ENCODE measurements at places on chromosomes 11 and 22. TPM values are rescaled to one million over a fixed set of nuclear protein-coding genes. Genes with fewer than 3 reads are reported as not detected.

DNA sequence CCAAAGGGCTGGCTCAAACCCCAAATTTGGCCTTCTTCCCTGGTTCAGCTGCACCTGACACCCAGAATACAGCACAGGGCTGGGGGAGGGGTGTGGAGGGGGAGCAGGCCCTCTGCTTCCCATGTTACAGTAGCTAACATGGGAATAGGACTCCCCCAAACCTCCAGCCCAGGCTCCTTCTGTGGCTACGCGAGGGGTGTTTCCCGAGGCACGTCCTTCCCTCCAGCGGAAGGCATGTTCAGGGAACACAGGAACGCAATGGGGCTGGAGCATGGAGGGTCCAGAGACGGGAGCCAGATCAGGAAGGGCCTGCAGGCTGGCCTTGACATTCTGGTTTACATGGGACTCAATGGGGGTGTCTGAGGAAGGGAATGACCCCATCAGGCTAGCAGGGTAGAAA lies 11.8 kb upstream of the IGLL1 start:
- DNase-seq, result no peak

DNA sequence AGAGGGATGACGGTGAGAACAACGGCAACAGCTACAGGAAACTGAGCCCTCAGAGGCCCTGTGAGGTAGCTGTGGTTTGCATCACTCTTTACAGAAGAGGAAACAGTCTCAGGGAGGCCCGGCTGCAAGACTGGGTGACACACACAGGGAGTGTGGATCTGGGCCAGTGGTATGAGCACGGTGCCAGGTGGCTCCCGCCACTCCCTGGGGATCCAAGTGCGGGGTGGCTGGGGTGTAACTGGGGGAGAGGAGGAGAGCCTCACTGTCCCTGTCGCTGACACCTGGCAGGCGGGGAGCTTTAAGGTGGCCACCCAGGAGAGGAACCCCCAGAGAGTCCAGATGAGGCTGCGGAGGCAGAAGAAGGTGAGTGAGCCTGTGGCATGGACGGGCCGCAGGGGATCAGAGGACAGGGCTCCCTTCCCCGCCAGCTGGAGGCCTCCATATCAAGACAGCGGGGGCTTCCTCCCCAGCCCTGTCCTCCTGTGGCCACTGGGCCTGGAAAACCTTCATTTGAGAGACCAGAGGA lies 5.6 kb downstream of the RGL4 start:
- DNase-seq, result no peak

DNA sequence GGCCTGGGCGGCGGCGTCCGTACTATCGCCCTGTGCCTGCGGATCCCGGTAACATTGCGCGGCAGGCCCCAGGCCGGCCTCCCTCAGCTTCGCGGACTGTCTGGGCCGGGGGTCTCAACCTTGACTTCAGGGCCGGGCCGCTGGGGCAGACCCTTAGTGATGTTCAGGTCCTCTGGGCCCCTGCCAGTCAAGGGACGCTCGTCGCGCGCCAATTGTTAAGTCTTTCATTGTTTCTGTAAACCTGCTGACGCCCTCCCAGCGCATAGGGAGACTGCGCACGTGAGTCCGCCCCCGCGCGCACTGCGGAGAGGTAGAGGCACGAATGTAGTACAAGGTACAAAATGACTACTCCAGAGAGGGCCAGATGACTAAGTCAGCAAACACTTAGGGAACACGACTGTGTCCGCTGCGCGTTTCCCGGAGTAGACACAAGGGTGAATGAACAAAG lies 451 bp upstream of the HDHD5 start:
- DNase-seq, result peak; percentile 82

SOX6 gene
- 6.1 TPM for total RNA-seq

- peak; percentile 85 for DNase-seq
Measured at GRCh38 chr11:45333001-45333971, 47.1 kb upstream of the SYT13 start.

DNA sequence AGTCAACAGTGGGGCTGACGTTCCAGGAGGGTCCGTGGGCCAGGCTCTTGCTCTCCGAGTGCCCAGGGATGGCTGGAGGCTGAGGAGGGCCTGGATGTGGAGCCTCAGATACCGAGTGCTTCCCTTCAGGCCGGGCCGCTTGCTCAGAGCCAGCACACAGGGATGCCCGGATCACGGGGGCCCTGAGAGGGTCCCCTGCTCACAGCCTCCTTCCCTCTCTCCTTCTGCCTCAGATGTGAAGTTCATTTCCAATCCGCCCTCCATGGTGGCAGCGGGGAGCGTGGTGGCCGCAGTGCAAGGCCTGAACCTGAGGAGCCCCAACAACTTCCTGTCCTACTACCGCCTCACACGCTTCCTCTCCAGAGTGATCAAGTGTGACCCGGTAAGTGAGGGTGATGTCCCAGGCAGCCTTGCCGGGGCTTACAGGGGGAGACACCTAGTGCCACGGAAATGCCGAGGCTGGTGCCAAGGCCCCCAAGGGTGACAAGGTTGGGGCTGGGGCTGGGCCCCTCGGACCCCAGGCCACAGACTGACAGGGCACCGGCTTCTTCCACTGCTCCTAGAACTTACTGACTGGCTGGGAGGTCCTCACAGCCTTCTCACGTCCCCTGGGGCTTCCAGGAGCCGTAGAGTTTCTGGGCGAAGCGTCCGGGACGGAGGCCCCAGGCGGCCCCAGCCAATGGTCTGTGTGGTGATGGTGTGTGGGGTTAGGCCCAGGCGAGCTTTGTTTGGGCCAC lies 7.0 kb downstream of the CCND1 start:
- peak; percentile 57 for DNase-seq

USP28 gene
- 37.5 TPM for total RNA-seq

- DNase-seq, result no peak
Measured at GRCh38 chr11:20854215-20854955, 185.0 kb downstream of the NELL1 start.

DNA sequence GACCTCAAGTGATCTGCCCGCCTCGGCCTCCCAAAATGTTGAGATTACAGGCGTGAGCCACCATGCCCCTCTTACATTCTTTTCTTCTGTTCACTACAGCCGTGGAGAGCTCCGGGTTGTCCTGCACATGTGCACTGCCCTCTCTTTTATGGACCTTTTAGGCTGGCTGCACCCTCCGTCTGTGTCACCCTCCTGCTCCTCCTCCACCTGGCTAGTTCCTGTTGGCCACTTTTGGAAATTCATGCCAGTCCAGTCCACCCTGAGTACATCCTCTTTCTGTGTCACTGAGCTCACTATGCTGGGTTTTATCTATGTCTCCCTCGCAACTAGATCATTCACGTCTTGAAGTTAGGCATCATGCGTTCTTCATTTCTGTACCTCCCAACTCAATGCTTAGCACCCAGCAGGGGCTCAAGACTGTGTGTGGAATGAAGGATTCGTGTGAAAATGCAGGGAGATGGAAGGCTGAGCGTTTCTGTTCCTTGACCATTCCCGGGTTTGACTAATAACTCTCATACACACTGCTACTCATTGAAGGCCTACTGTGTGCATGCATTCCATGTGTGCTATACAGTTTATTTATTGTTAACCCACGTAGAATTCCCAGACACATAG lies 60.6 kb downstream of the PTPRJ start:
- DNase-seq, result no peak

DNA sequence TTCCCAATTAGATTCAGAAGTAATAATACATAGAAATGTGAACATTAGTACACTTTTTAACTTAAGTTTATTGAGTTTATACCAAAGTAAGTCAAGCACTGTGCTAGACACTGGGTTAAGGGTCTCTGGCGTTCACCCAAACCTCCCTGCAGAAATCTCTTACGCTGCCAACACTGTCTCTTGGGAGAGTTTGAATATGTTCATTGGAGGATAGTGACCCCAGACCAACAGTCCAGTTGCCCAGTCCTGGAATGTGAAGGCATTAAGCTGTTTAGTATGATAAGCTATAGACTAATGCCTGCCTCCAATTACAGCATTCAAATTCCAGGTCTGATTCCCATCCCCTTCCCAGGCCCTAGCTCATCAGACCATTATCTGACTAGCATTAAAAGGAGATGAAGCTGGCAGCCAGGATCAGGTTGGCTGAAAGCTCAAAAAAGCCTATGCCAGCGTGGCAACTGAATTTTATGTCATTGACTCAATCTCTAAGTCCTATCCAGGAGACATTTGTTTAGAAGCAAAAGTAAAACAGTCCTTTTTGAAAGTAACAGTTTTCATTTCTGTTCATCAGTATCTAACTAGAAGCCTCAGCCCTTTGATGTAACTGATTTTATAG lies 77.8 kb downstream of the SFI1 start:
- no peak for DNase-seq

KMT2A gene
- total RNA-seq, result 62.8 TPM

ANO5 gene
- total RNA-seq, result 10.8 TPM

DNA sequence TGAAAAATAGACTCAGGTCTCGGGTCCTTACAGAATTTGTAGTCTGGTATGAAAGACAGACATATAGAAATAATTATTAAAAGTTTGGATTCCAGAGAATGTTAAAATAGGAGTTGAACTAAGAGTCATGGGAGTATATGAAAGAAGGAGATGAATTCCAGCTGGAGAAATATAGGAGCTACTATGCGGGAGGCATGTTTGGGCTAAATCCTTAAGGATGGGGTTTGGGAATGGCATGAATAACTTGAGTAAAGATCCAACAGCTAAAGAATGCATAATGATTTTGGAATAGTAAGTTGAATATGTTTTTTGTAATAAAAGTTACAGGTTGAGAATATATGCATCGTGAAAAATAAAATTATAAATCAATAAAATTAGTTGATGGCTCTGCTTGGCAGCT lies 129.4 kb upstream of the SLC5A12 start:
- no peak for DNase-seq

PKP3 gene
- 0.27 TPM for total RNA-seq

DNA sequence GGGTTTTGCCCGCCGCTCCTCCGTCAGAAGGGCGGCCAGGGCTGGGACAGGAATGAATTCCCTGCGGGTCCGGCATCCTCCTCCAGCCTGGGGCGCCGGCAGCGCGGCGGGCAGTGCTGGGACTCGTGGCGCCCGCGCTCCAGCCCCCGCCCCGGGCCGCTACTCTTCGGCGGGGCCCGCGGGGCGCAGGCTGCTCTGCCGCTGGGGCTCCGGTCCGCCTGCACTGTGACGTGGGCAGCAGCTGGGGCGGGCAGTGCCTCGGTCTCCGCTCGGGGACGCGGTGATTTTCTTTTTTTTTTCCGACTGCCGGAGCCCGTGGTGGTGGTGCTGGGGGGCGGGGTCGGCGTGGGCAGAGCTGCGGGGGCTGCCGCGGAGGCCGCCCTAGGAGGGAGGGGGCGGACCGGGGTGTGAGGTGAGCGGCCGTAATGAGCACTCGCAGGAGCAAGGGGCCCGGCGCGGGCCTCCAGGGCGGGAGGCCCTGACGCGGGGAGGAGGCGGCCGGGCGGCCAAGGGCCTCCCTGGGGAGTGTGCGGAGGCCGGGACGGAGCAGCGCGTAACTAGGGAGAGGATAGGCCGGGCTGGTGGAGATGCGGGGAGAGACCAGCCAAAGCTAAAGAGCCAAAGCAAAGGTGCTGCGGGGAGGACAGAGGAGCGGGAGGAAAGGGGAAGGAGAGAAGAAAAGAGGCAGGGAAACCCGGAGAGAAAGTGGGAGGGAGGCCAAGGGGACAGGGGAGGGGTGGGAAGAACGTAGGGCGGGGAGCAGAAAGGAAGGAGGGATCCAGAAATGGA lies 73.3 kb upstream of the ZBED5 start:
- peak; percentile 93 for DNase-seq

DNA sequence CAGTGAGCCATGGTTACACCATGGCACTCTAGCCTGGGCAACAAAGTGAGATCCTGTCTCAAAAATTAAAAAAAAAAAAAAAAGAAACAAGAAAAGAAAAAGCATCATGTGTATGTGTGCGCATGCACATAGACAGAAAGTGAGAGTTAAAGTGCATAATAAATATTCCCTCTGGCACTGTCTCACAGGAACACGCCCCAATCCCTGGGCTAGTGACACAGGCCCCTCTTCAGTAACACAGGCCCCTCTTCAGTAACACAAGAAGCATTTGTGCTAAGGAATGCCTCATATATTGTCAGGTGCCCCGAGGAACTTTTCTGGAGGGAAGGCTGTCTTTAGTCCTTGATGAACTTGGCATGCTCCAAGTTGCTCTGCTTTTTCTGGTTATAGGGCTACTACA lies 57.5 kb downstream of the RPL27A start:
- peak; percentile 30 for DNase-seq

GRCh38 chr22:49760280-49760629 lies 67.4 kb downstream of the BRD1 start:
- DNase-seq, result no peak

DNA sequence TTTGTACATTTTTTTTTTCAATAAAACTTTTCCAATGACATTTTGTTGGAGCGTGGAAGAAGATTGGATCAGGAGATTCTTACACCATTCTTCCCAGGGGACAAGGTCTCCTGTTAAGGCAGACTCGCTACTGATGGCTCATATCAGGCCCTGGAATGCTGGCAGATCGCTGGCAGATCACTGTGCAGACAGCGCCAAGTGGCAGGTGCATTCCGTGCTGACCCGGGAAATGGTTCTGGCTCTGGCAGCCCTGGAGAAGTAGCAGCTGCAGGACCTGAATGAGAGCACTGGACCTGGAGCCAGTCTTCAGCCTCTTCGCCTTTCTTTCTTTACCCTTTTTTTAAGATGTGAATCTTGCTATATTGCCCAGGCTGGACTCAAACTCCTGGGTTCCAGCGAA lies 10.7 kb downstream of the SERPINH1 start:
- DNase-seq, result no peak

PTPMT1 gene
- total RNA-seq, result 118 TPM

Data from sigmoid colon (tissue), 7 donors.